ENCODE measurements at places on chromosomes 13 and 19.

- no peak for DNase-seq
Observed at GRCh38 chr19:4567584-4568071, 8.1 kb upstream of the SEMA6B start.

GRCh38 chr19:33805313-33805712 is 8.6 kb downstream of the KCTD15 start:
- no peak for DNase-seq

GRCh38 chr19:14023404-14024235 is 4.3 kb upstream of the RLN3 start:
- DNase-seq = peak; percentile 31

DNA sequence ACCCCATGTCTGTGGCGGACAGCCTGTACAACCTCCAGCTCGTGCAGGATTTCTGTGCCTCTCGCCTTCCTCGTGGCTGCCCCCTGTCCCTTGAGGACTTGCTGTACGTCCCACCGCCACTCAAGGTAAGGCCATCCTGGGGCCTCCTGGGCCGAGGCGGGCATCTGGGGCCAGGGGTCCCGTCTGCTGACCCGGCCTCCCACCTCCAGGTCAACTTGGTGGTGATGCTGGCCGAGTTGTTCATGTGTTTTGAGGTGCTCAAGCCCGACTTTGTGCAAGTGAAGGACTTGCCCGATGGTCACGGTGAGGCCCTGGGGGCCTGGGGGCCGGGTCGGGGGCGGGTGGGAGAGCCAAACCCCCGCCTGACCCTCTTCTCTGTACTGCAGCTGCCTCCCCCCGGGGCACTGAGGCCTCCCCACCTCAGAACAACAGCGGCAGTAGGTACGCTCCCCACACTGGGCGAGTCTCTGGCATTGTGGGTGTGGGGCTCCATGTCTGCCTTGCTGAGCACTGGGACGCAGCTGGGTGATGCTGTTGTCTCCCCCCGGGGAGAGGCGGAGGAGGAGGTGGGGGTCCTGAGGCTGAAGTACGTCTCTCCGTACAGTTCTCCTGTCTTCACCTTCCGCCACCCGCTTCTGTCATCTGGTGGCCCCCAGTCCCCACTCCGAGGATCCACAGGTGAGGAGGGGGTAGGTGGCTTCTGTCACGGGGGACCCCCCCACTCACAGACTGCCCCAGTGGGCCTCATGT is 15.0 kb downstream of the CAMSAP3 start:
- no peak for DNase-seq

GRCh38 chr19:13150187-13150930 is at the start of the genes IER2 and STX10:
TSS of gene IER2 (plus strand) at chr19:13150411. CDS start at chr19:13153187, 2,776 bp downstream.
TSS of gene STX10 (minus strand) at chr19:13150375. CDS start at chr19:13150173, 202 bp downstream.
- peak; percentile 82 for DNase-seq

- DNase-seq = no peak
Observed at GRCh38 chr19:7909471-7910067, 5.1 kb upstream of the TGFBR3L start.

- DNase-seq = no peak
Observed at GRCh38 chr19:28705008-28705407, 507.9 kb downstream of the UQCRFS1 start.

DNA sequence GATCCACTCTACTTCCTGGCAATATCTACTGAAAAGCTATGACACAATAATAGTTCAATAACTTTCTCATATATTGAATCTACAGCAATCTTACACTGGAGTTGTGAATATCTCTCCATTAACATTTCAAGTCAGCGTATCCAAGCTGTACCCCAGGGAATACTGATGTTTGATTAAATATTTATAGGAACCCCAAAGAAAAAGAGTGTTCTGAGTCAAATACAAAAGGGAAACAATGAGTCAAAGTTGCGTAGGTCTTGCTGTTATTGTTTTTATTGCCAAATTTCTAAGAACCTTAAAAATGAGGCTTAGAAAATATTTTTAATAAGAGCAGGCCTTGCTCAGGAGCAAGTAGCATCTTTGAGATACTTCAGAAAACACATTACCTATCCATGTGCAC is 415.5 kb downstream of the FGF14 start:
- no peak for DNase-seq

DNA sequence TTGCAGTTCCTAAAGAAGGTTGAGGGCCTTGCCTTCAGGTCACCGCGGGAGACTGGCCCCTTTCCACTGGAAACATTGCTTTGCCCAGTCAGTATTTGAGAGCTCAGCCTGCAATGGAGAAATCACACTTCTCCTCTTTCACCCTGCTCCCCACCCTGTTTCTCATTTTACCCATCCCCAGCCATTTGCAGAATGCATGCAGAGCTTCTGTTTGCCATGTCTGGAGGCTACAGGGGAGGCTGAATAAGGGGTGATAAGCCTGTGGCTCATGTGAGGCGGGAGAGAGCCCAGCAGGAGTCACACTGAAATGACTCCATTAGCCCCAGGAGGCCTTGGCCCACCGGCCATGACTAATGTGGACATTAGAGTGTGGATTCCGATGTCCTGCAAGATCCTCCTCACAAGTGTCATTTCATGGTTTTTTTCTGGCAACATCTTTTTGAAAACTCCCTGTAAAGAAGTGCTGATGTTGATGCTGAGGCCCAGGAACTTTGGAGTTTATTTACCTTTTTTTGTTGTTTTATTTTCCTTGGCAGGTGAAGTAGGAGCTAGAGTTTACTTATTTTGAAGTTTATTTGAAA is 6.3 kb downstream of the SPINT2 start:
- DNase-seq = no peak

DNA sequence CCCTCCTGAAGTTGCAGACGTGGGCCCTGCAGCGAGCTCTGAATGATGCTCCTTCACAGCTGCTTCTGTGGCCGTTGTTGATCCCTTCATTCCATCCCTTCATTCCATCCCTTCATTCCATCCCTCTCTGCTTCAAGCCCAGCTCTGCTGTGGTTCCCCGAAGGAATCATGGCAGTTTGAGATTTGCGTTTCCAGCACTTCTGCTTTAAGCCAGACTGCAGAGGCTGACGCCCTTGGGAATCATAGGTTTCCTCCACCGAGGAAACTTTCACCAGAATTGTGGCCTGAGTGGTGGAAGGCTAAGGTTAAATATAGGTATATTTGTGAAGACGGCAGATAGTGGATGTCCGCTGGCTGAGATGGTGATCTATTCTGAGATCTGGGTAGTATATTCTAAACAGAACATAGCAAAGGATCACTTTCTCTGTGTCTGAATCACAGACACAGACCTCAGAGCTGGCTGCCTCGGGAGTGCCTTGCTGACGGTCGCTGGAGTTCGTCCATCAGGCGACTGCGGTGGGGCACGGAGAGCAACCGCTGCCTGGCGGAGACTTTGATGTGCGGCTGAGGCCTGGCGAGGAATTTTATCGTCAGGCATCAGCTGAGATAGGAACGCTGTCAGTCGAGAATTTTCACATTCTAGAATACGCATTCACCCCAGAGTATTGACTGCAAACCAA is 42.8 kb upstream of the DCUN1D2 start:
- DNase-seq = no peak

GRCh38 chr13:103895835-103896531 is 829.8 kb upstream of the SLC10A2 start:
- DNase-seq = no peak

DNA sequence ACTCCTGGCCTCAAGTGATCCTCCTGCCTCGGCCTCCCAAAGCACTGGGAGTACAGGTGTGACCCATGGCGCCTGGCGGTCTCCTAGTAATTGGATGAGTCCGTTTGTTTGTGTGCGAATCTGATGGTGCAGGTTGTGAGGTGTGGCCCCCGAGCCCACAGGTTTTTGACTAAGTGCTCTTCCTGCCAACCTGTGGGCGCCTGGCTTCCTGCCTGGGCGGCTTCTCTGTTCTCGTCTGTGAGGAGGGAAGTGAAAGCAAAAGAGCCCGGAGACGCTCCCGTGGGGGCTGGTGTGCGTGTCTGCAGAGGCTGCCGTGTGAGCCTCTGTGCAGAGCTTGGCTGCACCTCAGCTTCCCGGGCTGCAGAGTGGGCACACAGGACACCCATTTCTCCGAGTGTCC is 10.0 kb downstream of the ARHGAP45 start:
- no peak for DNase-seq

GRCh38 chr19:57712222-57712621 is 3.2 kb upstream of the ZNF154 start:
- no peak for DNase-seq

All from DMS 273 treated with DMSO at 0.1 percent for 48 hours (cell line).